ENCODE measurements at places on chromosomes 11 and 22.

DNA sequence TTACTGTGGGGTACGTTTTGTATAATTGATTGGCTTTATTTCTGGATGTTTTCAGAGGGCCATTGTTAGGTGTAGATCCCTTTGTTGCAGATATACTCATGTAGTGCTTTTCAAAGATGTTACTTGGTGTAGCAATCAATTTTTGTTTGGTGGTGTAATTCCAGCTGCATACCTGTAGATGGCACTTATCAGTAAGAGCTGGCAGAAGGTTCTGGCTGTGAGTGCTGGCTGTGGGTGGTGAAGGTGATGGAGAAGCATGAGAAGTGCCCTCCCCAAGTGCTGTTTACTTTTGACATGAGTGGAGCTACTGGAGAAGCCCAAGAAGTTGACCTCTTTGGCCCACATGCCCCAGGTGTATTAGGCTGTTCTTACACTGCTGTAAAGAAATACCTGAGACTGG is 1074.9 kb downstream of the FAM181B start:
- DNase-seq, result no peak

DNA sequence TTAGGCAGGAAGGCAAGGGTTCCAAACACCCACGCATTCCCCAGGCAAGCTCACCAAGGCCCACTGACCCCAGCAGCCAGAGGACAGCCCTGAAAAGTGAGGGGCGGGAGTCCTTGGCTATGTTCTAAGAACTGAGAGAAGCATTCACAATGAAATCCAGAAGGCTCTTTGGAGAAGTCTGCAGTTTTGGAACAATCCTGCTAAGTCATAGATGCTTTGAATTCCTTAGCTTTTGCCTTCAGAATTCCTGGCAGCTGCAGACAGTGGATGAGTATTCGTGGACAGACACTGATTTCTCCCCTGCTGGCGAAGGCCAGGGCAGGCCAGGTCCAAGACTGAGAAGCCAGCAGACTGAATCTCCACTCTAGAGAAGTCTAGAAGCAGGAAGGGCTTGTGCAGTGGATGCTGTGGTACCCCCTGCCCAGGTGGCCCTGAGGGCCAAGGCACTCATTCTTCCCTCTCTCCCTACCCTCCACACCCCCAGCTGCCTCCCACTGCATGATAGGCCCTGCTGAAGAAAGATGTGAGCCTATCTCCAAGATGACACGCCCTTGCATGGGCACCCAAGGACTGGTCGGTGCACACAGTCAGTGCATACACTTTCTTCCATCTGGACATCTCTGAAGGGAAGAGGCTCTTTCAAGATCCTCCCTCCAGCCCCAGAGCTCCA is 133.2 kb upstream of the TEAD1 start:
- no peak for DNase-seq

DNA sequence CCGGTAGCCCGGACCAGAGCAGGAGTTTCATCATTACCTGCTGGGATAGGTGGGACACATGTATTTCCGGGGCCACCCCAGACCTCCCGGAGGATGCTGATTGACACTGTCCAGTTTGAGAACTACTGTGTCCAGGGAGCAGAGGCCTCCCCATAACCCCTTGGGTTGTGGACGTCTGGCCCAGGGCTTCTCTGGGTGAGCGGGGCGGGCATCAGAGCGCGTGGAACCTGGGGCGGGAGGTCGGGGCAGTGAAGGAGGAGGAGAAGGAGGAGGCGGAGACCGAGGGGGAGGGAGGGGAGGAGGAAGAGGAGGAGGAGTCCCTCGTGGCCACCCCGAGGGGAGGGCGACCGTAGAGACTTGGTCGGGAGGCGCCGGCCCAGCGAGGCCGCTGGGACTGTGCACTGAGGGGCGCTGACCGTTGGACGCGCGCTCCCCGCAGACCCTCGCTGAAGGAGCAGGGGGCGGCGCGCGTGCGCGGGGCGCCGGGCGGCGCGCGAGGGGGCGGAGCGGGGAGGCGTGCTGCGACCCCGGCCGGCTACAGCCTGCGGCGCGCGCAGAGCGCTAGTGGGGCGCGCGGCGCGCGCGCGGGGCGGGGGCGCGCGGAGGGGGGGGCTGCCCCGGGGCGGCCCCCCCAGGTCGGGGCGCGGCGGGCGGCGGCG is at the start of gene GRK3:
Gene GRK3, plus strand, starts transcription at position 356 of the 659 bp plus-strand sequence. CDS start 366 bp downstream, outside the sequence.
- DNase-seq, result peak; percentile 91

GRCh38 chr11:64104632-64105031 is 61.3 kb downstream of the MACROD1 start:
- DNase-seq, result no peak

GRCh38 chr22:16937811-16938210 is 70.2 kb downstream of the GAB4 start:
- DNase-seq, result no peak

DNA sequence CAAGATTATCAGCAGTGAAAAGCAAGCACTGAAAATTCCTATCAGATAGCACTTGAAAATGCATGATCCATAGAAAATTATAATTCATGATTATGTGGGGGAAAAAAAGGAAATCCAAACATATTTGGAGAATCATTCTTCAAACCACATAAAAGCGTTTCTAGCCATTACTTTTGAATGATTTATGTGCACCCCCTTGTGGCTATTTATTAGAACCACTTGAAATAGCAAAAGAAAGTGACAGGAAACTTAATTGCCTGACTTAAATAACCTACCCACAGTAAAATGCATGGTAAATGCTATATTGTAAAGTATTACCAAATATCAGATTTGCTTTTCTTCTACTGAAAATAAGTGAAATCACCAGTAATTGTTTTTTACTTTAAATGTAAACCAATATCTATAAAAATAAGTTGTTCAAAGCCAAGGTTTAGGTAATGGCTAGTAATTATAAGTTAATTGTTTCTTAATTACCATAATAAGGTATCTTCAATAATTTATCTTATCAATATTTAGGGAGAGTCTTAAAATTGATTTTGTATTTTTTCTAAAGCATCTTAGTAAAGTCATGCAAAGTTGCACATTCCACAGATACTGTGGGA is 168.5 kb downstream of the ARHGAP42 start:
- no peak for DNase-seq

GRCh38 chr11:12056119-12056518 is 47.7 kb upstream of the DKK3 start:
- no peak for DNase-seq

DNA sequence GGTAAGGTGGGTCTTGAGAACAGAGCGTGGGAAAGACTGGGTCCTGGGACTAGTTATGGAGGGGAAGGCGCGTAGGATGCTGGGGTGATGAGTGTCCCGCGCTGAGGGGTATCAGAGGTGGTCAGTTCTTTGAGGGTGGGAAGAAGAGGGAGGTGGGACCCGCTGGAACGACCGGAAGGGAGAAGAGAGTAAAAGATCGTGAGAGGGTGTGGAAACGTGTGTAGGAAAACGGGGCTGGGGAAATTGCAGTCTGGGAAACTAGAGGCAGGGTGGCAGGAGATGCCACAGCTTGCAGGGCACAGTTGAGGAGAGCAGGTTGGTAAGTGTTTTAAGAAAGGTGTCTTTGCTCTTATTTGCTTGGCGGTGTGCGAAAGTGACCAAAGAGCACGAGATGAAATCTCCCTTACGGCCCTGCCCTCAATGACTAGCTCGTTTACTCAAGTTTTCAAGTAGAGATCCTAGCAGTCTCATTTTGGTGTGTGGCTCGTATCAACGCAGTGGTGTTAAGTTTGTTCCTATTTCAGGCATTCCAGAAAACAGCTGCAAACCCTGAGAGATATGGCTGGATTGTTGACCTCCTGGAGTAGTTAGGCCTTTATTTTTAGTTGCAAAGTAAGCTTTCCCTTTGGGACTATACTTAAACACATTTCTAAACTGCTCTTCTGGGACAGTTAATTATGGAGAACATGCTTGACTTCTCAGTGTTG is 615 bp downstream of the STT3A start:
- no peak for DNase-seq

DNA sequence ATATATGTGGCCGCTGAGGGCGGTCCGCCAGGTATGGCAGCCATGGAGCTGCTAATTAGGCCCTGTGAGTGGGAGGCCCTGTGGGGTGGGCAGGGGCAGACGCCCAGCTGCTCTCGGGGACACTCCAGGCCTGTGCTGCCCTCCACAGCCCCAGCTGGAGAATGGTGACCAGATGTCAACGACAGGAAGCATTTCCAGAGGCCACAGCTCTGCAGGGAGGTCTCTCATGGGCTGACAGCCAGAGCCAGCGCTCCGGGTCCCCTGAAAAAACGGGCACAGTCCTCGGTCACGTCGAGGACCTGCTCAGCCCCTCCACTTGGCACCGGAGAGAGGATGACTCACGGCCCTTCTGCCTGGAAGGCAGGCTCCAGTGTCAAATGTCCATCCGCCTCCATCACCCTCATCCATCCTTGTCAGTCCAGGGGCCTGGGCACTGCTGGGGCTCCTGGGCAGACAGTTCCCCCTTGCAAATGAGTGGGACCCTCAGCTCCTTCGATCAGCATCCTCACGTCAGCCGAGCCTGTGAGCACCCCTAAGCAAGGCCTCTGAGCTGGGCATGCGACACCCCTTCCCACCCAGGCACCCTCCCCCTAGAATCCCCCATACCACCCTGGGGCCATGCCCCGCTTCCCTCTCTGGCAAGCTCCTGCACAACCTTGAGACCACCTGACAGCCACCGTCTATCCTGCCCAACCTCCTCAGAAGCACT is 1.9 kb downstream of the BID start:
- no peak for DNase-seq

DNA sequence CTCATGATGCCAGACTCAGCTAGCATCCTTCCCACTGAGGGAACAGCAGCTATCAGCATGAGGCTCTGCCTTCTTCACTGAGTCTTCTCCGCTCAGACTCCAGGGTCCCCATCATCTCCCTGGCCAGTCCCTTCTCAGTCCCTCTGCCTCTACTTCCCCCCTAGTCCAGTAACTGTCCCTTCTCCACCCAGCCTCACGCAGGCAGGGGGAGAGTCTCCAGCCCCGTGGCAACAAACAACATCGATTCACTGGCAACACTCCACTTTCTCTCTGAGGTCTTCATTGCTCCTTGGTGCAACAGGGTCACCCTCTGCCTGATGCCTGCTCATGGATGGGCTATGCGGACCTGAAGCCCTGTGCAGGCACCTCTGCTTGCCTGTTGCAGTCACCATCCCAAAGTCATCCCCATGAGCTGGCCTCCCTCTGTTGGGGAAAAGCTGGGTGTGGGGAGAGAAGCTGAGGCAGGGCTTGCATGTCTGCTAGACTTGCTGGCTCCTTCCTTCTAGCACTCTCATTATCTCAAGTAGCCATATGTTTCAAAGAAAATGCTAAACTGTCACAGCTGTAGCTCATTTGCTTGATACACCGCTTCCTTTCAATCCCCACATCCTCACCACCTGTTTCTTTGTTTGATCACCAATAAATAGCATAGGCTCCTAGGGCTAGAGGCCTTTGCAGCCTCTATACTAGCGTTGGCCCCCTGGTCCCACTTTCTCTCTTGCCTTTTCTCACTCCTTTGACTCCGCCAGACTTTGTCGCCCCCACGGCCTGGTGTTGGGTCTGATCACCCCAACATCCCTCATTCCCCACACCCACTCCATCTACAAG is 4.3 kb upstream of the BCR start:
- DNase-seq, result no peak

DNA sequence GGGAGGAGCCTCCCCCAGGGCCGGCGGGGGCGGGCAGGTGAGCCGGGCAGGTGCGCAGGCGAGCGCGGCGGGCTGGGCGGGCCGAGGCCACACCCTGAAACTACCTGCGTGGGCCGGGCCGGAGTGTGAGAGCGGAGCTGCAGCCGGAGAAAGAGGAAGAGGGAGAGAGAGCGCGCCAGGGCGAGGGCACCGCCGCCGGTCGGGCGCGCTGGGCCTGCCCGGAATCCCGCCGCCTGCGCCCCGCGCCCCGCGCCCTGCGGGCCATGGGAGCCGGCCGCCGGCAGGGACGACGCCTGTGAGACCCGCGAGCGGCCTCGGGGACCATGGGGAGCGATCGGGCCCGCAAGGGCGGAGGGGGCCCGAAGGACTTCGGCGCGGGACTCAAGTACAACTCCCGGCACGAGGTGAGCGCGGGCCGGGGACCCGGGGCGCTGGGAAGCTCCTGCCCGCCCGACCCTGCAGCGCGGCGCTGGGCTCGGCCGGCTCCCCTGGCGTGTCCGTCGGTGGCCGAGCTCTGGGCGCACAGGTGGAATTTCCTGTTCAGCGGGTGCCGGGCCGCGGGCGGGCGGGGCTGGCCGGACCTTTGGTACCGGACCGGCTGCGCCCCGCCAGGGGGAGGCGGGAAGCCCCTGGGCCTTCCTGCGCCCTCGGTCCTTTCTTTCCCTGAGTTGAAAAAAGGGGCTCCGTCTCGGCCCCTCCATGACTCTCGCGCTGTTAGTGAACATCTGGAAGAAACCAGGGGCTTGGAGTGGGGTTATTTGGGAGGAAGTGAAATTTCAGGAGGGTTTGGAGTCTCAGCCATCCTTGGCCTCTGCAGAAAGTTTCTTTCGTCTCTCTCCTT is at the start of gene ST14:
Gene ST14, plus strand, starts transcription at position 126 of the 841 bp plus-strand sequence. Its CDS starts 198 bp downstream, at position 324.
- peak; percentile 91 for DNase-seq

DNA sequence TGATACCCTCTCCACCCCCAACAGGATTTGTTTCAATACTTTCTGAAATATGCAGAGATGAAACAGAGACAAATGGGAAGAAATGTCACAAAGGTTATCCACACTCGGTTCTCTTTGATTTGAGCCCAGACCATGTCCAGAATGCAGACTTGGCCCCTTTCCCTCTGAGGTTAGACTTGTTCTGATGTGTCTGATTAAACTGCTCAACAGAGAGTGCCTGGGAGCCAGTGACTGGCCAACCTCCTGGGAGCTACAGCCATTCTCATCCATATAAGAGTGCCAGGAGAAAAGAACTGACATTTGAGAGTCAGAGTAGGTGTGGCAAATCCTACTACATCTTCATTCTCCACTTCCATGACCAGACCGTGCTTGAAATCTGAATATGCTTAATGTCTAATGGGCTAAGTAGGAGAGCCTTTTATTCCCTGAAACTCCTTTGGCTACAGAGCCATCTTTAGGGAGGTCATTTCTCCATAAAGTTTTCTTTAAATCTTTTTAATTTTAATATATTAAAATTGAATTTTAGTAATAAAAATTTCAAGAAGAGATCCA is 201.4 kb downstream of the BLID start:
- DNase-seq, result no peak

- no peak for DNase-seq
These were observed 112.8 kb upstream of the CRYBB3 start for GRCh38 chr22:25086902-25087282.

GRCh38 chr11:118691926-118692830 is 12.7 kb upstream of the TREH start:
- peak; percentile 56 for DNase-seq

DNA sequence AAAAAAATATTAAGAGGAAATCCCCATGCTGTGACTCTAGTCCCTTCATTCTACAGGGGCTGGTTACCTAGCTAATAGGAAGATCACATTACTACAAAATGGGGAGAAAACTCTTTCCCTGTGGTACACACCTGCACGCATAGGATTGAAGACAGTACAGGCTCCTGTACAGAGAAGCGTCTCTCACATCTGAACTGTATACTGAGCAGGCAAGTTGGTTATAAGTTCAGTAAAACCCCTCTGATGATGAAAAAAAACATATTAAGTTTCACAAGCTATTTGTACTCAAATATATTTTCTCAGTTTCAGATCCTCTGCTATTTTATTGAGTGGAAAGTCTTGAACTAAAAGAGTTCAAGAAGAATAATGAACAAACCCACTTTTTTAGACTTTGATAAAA is 156.9 kb upstream of the HSD17B12 start:
- DNase-seq, result no peak

DNA sequence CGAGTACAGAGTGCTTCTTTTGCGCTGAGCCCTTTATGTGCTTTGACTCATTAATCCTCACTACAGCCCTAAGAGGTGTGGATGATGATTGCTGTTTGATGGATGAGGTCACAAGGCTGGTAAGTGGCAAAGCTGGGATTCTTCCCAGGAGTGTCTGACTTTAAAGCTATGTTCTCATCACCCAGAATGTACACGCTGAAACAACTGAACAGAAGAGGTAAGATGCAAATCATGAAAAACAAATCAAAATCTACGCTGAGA is 37.7 kb upstream of the CREB3L1 start:
- DNase-seq, result no peak
